Glomerular endothelial cell (primary cell): ENCODE measurements at places on chromosomes 1 and 21. TPM values are rescaled to one million over a fixed set of nuclear protein-coding genes. Genes with fewer than 3 reads are reported as not detected.

Gene DNASE2B
- total RNA-seq: not detected in 2 replicates

DNA sequence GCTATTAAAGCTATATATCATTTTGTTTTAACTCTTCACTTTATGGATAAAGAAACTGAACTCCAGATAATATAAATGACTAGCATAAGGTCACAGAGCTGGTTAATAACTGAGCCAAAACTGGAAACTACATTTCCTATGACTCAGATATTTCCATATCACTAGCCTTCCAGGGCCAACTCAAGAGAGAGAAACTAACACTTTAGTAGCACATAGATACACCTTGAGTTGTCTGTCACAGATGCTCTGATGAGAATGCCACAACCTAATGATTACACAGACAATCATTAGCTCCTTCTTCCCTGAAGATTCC is 40.7 kb downstream of the NME7 start:
- peak; percentile 39 for DNase-seq

GRCh38 chr1:223052931-223053330 is 90.1 kb downstream of the TLR5 start:
- DNase-seq: no peak

GRCh38 chr1:193542690-193543089 is 356.3 kb upstream of the B3GALT2 start:
- DNase-seq: no peak

Gene IL12RB2
- not detected in 2 replicates for total RNA-seq
